ENCODE measurements at places on chromosomes 12 and 14.

GRCh38 chr12:40312982-40313576, 88.3 kb downstream of the LRRK2 start:
- DNase-seq = no peak

GRCh38 chr12:89789862-89790261, 81.2 kb upstream of the ATP2B1 start:
- no peak for DNase-seq

DNA sequence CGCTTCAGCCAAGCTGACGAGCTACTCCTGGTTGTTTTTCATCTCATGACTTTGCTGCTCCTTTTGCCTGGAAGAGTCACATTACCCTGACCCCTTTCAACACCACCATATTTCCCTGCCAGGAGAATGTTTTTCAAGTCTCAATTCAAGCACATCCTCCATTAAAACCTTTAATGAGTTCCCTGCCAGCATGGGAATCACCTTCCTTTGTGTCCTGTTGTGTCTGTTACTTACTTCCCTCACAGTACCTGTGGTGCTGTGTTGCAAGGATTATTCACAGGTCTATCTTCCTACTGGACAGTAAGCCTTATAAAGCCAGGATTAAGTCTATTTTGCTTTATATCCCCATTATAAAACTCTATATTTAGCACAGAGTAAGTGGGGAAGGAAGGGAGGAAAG, 13.6 kb upstream of the SLC35F4 start:
- no peak for DNase-seq

GRCh38 chr12:107955966-107956643, 173.0 kb upstream of the WSCD2 start:
- DNase-seq = no peak

DNA sequence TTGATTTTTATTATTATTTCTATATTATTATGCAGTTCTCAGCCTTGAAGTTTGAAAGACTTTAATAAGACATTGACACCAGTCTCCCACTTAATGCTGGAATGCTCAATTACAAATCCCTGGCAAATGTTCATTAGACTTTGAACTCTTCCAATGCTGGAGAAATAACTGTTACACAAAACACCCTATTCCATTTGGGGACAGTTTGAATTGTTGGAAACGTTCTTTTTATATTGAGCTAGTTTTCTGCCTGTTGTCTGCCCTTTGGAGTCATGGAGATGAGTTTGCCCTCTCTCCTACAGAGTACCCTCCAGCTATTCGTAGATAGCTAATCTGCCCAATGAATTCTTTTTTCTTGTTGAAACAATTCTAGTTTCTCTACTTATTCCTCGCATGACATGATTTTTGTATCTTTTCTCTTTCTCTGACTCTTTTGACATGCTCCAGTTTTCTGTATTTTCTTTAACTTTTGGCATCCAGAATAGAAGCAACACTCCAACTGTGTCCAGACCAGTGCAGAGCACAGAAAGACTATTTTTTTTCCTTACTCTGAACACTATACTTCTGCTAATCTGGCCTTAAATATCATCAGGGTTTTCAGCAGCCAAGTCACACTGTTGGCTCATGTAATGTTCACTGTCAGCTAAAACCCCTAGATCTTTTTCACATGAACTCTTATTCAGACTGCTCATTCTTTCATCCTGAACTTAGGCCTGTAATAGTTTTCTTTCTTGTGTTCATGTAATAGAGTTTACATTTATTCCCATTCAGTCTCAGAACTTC, 379.3 kb downstream of the RAD51B start:
- DNase-seq = no peak

- DNase-seq = no peak
These were observed 43.6 kb downstream of the RFLNA start for GRCh38 chr12:124338448-124338847.

DNA sequence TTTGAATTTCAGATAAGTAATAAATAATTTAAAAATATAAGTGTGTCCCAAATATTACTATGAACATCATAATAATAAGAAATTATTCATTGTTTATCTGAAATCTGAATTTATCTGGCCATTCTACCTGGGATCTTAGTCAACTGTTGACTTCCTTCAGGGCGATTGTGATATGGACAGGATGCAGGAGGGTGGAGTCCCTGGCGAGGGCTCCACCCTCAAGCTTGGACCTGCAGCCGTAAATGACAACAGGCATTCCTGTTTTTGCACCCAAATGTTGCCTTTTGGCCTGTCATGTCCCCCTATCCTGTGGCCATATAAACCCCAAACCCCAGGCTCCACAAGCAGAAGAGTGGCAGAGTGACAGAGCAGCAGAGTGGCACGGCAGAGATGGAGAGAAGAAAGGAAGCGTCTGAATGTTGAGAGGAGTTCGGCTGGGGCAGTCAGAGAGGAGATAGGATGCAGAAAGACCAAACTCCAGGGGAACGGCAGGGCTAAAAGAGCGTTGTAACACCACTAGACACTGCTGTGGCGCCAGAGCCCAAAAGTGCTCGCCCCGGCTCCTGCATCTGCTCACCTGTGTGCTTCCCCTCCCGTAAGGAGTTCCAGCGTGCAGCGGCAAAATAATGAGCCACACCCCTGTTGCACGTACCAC, 39.4 kb upstream of the FUT8 start:
- no peak for DNase-seq

DNA sequence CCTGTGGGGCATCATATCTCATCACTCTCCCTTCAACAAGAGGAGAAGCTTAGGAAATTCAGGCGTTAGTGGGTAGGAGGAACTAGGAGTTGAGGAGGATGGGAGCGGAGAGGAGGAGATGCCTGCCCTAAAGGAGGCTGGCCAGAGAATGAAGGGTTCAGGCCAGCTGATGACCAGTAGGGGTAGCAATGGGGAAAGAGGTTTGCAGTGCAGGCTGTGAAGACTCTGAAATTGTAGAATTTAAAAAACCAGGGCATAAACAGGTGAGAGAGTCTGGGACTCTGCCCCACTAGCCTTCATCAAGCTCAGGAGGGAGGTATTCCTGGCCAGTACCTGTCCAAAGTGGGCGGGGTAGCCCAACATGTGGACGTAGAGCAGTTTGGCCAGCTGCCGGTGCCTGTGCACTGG, 809 bp downstream of the AP1G2 start:
- DNase-seq = no peak
